Right cardiac atrium (tissue), 5 donors: ENCODE measurements at places on chromosomes 11 and 22.

GRCh38 chr22:42752230-42752746 is 31.6 kb upstream of the A4GALT start:
- no peak for DNase-seq

- DNase-seq = peak; percentile 36
These were observed 14.5 kb downstream of the MUC2 start for GRCh38 chr11:1088927-1089737.

DNA sequence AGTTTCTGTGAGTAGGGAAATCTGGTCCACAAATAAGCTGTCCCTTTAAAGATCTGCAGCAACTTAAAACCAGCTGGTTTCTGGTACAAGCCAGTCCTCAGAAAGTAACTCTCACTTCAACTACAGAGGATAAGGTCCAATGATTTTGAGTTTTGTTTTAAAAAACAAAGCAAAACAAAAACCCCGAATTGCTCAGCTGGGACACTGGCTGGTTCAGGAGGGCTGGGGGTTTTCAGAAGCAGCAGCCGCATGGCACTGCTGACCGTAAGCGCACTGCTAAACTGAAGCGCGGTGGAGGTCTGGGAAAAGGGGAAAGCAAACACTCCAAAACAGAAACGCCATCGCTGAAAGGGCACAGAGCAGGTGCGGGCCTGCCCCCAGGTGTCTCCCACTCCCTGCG is 59.7 kb downstream of the MICAL3 start:
- DNase-seq = peak; percentile 27

DNA sequence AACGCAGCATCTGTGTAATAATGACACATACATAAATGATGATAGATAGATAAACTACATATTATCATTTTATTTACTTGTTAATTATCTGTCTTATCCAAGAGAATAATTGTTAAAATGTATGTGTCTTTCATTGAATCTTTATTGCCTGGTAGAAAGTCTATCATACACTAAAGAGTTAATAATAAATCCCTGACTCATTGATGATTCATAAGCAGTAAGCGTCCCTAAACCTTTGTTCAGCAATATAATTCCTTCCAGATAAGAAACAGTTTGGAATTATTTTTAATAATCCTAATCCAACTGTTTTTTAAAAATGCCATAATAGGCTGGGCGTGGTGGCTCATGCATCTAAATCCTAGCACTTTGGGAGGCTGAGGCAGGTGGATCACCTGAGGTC is 655.6 kb upstream of the CNTN5 start:
- DNase-seq = no peak

DNA sequence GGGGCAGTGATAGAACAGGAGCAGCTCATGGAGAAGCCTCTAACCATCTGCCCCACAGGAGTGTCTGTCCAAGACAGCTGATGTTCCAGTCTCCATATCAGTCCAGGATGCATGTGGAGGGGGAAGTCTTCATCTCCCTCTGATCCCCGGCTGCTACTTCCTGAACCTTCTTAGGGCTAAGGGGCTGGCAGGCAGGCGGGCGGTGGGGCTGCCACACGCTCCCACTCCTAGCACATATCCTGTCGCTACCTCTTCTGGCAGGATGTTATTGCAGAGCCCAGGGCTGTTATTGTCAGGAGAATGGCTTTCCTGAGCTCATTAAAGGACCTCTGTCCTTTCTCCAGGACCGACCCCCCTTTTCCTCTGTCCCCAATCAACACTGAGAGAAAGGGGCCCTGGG is 25.4 kb downstream of the LRRC55 start:
- no peak for DNase-seq

GRCh38 chr11:4092026-4092425 is 2.6 kb upstream of the RRM1 start:
- DNase-seq = no peak

DNA sequence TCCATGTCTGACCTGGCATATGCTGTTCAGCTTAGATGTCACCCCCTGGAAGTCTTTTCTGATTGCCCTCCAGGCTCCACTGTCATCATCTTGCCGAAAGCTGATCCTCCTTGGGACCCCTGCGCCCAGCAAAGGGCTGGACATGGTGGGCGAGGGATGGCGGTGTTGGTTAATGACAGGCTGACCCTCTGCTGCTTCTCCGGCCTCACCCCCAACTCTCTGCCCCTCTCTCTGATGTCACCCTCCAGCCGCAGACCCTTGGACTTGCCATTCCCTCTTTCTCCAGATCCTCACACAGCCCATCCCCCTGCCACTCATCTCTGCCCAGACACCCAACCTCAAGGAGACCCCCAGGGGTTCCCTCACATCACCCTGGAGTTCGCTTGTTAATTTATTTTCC is 2.3 kb downstream of the EHBP1L1 start:
- no peak for DNase-seq

GRCh38 chr11:86955361-86956120 is at the start of gene FZD4:
FZD4 (minus strand) TSS chr11:86955395; CDS start chr11:86955085, 310 bp downstream.
- DNase-seq = peak; percentile 98

DNA sequence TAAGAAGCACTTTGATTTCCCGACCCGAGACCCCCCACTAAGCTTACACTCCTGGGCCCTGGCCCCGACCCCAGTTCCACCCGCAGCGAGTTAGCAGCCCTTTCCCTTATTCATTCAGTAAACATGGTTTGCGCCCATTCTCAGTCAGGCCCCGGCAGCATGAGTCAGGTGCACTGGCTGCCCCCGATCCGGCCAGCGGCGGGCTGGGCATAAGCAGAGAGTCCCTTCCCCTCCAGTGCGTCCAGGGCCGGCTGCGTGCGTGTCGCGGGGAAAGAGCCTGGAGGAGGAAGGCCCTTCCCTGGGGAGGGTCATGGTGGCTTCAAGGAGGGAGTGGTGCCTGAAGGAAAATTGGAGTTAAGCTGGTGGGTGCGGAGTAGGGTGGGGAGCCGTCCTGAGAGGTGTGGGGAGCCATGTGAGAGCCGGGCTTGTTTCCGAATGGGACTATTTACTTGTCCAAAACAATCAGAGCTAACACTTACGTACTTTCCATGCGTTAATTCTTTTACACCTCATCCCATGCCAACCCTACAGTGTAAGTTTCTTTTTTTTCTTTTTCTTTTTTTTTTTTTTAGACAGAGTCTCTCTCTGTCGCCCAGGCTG is 657 bp downstream of the IGHMBP2 start:
- DNase-seq = peak; percentile 35

- DNase-seq = no peak
These were observed 620.7 kb upstream of the ANO5 start for GRCh38 chr11:21572210-21572609.

DNA sequence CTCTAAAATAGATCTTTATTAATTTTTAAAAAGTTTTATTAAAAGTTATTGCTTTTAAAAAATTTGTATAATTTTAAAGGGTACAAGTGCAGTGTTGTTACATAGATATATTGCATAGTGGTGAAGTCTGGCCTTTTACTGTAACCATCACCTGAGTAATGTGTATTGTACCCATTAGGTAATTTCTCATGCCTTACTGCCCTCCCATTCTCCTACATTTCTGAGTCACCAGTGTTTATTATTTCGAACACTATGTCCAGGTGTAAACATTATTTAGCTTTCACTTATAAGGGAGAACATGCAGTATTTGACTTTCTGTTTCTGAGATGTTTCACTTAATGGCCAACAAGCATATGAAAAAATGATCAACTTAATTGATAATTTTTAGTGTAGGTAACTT is 2.3 kb downstream of the OR51G1 start:
- DNase-seq = no peak

DNA sequence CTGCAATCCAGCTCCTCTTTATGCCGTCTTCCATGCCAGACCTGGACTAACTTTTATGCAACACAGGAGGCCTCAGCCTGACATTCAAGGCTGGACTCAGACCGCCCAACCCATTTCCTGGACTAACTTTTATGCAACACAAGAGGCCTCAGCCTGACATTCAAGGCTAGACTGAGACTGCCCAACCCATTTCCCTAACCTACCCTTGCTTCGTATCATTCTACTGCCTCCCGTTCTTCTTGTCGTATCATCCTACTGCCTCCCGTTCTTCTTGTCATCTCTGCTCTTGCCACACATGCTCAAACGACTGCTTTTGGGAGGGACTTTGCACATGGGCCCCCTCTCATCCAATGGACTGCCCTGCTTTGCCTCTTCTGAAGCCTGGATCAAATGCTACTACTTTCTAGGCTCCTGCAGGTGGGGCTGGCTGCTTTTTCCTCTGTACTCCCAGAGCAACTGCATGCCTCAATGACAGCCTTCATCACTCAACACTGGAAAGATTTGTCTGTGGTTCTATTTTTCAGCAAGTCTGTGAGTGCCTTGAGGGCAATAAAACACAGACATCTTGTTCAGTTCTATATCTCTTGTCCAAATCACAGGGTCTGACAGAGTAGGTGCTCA is 7.8 kb downstream of the TBC1D10A start:
- DNase-seq = no peak

DNA sequence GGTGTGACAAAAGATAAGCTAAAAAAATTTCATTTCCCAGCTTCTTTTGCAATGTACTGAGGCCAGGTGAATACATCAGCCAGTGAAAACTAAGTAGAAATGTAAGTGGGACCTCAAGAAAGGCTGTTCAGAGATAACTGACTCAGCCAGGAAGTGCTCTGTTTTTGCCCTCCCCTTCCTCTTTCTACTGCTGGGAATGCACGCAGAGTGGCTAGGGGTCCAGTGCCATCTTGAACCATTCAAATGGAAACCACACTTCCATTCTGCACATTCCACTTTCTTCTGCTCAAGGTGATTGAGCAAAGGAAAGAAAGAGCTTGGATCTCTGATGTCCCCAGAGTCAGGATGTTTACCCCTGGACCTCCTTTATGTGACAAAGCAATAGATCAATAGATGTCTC is 27.8 kb upstream of the LMO2 start:
- DNase-seq = no peak

GRCh38 chr22:21445437-21446127 is 21.6 kb upstream of the TMEM191C start:
- peak; percentile 6 for DNase-seq

DNA sequence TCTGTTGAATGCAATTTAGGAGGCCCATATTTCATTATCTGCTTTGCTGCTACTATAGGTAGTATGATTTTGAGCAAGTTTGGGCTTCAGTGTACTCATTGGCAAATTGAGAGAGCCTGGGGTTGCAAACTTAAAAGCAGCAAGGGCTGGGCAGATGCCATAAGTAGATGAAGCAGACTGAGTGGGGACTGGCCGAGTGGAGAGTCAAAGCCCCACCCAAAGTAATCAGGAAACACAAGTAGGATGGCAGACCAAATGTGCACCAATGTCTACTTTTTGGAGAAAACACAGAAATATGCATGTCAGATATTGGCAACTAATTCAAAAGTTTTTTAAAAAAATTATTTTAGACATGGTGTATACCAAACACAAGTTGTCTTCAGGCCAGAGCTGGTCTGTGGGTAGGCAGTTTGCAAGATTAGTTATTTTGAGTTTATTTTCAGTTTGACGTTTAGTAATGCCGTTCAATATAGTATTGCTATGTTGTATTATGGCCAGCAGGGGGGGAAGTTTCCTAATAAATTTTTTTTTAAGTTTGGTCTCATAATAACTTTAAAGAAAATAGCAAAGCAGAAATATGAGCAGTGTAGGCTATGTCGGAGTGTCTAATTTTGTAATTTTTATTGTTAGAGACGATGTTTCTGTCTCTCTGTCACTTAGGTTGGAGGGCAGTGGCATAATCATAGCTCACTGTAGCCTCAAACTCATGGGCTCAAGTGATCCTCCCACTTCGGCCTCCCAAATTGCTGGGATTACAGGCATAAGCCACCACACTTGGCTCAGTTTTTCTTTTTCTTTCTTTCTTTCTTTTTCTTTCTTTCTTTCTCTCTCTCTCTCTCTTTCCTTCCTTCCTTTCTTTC is 105.1 kb downstream of the HIPK3 start:
- DNase-seq = no peak

GRCh38 chr11:18050848-18051247 is 4.8 kb upstream of the TPH1 start:
- no peak for DNase-seq

- no peak for DNase-seq
These were observed 157.3 kb downstream of the SWAP70 start for GRCh38 chr11:9821008-9821752.

- DNase-seq = no peak
These were observed 41.2 kb downstream of the MYEOV start for GRCh38 chr11:69335007-69335780.

GRCh38 chr22:38202437-38203089 is 769 bp downstream of the MAFF start:
- DNase-seq = peak; percentile 97

GRCh38 chr22:22022255-22022840 is 39.8 kb upstream of the TOP3B start:
- DNase-seq = no peak

GRCh38 chr22:37442537-37442936 is 15.3 kb upstream of the ELFN2 start:
- DNase-seq = no peak

DNA sequence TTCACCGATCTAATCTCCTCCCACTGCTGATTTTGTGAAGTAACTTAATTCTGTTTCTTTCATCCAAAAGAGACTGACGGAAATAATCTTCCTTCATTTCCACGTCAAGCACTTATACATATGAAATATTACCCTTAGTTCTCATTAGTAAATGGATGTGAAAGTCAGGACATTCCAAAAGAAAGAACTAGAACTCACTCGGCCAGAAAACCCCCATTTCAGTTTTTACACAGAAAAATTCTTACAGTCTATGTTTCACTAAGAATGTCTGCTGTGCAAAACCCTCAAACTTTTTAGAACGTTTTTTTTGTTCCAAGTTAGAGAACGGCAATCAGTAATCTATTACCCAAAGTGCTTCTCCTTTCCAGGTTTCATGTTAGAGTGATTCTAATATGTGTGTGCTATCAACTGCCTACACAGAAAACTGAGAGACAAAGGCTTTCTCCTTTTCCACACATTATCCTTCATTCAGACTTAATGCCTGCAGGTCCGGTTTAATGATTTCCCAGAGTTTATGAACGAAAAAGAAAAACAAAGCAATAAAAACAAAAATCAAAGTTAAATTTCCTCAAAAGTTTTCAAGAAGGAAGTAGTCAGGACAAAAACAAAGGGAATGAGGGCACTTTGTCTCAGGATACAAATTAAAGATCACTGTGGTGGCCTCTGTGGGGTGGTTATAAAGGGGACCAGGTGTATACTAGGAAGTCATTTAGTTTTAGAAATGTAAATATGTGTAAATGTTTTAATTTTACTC is 11.3 kb upstream of the SESN3 start:
- no peak for DNase-seq

GRCh38 chr11:28849053-28849452 is 740.9 kb downstream of the METTL15 start:
- no peak for DNase-seq

DNA sequence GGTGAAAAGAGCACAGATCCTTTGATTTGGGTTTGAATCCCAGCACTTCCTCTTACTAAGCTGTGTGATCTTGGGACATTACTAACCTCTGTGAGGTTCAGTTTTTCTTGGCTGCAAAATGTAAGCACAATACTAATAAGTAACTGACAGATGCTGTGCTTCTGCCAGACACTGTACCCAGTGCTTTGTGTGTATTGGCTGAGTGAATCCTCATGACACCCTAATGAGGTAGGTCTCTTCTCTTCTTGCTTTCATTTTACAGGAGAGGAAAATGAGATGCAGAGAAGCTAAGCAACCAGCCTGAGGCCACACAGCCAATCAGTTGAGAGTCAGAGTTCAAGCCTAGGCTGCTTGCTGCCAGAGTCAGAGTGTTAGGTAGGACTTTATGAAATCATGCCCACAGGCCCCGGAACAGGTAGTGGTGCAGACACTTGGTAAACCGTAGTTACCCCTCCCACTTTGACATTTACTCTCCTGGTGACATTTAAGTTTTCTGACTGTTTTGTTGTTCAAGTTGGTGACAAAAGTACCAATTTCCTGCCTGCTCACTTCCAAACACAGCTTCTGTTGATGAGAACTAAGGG is 21.2 kb downstream of the PTPRJ start:
- DNase-seq = no peak

GRCh38 chr11:42058794-42059193 is 599.3 kb upstream of the LRRC4C start:
- no peak for DNase-seq
